ENCODE measurements at places on chromosomes 2 and 18. TPM values are rescaled to one million over a fixed set of nuclear protein-coding genes. Genes with fewer than 3 reads are reported as not detected.
A peak's percentile ranks its signal among the peaks of the same experiment; 100 is the strongest.

The MROH2A gene
- total RNA-seq, result not detected

- no peak for DNase-seq
Measured at GRCh38 chr2:41943159-41943558, 104.7 kb upstream of the PKDCC start.

The OSBPL1A gene
- total RNA-seq, result 84.6 TPM

The LYPD6 gene
- total RNA-seq, result 0.53 TPM

DNA sequence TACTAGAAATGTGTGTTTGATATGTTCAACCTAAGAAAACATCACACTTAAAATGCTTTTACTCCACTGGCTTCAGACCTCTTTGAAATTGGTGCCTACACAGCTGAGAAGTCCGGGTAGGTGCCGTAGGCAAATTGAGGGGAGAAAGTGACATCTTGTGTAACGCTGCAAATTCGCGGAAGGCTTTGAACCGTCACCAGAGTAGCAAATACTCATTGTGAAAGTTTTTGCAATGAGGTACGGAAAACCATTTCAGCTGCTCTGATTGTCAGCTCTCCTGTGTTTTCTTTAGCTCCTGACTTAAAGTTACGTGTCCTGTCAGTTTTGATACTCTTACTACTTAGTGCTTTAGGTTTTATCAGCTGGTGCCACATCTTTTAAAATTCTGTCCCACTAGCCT is 224.5 kb downstream of the FAM210A start:
- DNase-seq, result no peak

The SLC8A1 gene
- 36.4 TPM for total RNA-seq

GRCh38 chr2:205864491-205864890 is 182.2 kb downstream of the NRP2 start:
- DNase-seq, result no peak

The HOXD10 gene
- total RNA-seq, result 1.3 TPM

DNA sequence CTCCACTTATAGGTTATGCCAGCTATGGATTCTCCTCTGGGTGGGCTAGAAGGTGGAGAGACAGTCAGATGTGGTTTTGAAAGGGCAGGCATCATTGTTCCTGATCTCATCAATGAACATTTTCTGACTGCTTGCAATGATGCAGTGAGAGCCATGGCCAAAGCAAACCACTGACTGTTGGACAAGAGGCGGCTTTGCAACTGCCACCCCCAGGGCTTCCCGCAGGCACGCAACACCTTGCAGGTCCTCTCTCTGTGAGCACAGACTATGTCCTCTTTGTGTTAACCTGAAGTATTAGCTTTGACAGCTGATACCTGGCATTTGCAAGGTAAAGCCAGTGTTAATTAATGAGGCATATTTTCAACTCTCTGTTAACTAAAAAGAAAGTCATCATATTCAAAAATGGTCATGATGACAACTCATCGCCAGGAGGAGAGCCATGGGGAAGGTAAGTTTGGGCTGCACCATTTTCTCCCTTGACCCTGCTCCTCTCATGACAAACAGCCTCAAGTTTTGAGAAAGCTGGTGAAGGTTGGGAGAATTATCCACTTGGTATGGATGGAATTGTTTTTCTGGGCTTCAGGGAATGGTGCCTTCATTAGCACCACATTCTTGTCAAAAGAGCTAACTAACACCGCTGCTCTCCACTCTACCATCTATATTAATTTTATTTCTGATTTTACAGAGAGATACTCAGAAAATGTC is 14.9 kb upstream of the FAM124B start:
- DNase-seq, result no peak

DNA sequence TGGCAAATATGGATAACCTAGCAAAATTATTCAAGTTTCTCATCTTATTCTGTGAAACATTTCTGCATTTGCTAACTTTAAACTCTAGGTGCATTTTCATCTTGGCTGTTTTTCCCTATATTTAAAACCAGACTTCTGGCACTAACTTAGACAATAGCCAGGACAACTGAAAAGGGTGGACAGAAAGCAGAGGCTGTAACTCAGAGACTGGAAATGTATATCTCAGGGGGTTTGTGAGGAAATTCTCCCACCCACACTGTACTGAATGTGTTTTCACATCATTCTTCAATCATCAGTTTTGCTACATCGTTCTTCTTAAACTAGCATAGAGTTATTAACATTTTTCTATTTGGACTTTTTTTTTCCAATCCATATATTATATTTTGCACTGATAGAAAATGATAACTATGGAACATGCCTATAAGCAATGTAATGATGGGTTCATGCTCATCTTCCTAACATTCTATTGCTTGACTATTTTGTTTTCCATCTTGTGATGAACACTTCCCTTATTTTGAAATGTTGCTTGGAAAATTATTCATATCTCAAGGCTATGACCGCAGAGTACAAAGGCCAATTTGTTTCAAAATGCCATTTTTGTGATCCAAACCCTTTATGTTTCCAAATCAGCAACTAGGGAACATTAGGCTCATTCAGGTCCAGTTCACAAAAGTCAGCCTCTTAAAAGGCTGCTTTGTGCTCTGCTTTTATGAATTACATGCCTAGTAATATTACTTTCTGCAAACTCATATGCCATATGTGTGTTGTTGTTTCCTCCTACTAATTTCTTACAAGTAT is 125.8 kb upstream of the CDH19 start:
- peak; percentile 98 for DNase-seq

DNA sequence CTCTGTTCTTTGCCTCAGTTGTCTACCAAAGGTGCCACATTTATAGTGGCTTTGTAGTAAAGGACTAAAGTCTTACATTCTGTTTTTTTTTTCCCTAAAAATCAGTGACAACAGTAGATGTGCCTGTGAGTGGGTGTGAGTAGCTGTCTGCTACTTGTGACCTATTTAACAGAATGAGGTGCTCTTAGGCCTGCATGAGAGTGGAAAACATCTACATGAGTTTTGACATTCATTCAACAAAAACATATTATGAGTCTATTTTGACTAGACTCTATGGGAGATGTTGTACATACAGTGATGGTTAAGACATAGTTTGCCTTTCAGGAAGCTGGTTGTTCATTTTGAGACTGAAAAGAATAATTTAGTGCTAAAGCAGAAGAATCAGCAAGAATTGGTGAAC is 36.7 kb downstream of the IL1R2 start:
- DNase-seq, result no peak

DNA sequence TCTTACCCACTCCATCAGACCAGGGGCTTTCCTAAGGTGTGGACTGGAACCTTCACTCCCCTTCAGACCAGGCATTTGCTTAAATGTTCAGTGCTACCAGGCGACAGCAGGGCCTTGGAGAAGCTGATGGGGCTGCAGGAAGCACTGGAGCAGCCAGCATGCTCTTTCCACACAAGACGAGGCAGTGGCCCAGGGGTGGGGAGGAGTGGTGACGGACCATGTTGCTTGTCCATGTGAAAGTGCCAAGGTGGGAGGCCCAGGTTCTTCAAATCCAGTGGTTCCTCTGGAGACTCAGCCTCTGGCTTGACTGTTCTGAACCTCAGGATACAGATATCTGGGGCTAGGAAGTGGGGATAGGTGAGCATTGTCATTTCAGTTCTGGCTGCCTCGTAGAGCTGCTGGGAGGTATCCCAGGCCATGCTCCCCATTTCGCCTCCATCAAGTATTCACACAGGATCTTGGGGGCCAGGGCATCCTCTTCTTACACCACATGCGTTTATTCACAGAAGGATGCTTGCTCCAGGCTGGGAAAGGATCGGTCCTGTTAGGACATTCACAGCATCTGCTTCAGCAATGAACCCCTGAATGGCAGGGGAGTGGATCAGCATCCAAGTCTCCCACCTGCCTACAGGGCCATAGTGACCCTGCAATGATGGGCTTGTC is 62.2 kb downstream of the SFXN5 start:
- no peak for DNase-seq

- DNase-seq, result peak; percentile 2
Measured at GRCh38 chr18:43648002-43648401, 370.7 kb upstream of the SYT4 start.

DNA sequence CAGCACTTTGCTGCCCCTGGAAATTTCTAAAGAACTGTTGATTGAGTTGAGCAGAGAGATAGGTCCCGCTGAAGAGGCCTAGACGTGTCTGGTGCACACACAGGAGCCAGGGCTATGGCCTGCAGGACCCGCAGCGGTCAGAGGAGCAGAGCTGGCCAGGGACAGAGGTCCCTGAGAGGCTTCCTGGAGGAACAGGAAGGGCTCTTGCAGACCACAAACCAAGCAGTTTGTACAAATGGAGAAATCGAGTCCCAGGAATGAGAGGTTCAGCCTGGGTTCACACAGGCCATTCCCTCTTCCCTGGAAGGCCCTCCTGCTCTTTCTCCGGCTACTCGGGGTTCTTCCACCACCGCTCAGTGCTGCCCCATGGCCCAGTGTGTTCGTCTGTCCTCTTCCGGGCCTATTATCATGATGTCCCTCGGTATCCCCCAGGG is 1.2 kb upstream of the BIN1 start:
- no peak for DNase-seq

The MBOAT2 gene
- 15.6 TPM for total RNA-seq

The UPP2 gene
- not detected for total RNA-seq

The TIA1 gene
- 78.0 TPM for total RNA-seq

The TNFRSF11A gene
- 2.1 TPM for total RNA-seq

- DNase-seq, result no peak
Measured at GRCh38 chr2:158357699-158358098, 98.9 kb downstream of the CCDC148 start.

The CFAP65 gene
- 0.16 TPM for total RNA-seq

GRCh38 chr2:118363604-118364003 is 275.3 kb downstream of the INSIG2 start:
- no peak for DNase-seq

DNA sequence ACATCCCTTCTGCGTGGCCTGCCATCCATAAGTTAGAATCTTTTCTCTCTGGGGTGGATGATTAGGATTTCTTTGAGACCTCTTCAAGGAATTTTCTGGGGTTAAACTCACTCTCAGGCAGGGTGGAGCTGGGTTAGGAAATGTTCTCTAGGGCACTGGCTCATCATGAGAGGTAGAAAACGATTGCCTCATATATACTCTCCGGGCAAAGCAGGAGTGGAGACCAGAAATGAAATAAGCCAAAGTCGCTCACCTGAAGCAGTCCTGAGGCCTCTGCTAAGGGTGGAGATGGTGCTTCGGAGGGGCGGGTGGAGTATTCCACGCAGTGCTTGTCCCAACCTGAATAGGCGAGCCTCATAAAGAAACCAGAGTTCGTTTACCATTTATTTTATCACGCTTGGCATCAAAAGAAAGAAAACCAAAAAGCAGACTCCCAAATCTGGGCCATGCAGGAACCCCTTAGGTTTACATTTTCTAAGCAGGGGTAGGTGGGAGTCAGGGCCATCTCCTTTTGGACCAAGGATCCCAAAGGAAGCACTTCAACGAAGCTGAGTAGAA is 249.3 kb upstream of the MEIS1 start:
- no peak for DNase-seq

DNA sequence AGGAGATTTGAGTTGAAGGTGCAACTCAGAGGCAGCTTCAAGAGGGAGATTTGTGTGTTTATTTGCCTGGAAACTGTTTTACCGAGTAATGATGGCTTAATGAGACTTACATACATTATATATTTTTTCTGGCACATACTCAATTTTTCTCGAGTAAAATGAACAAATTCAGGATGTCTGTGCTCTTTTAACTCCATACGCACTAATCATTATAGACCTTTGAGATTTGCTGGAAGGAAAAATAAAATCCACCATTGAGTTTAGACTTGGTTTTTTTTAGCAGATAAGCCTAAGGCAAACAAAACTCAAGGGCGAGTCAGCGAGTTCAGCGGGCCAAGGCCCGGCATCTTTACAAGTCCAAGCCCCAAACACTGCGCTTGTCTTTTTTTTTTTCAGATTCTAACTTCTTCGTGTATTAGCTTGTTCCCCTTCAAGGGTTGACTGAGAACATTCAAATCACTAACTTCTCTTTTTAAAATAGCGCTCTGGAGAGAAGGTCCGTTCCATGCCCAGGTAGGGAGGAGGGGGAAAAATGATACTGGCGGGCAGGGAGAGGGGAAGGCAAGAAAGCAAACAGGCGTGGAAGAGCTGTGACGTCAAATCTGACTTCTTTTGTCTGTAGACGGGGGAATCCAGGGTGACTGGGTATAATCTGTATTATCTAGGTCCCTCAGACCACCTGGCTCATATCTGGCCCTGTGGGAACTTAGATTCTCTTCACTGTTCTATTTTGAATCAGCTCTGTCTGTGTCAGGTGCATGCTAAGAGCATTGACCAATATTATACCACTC is 72.7 kb upstream of the MAP3K20 start:
- DNase-seq, result no peak

The FOXI3 gene
- total RNA-seq, result 0.66 TPM
